ENCODE measurements at places on chromosomes 12 and 14. TPM values are rescaled to one million over a fixed set of nuclear protein-coding genes. Genes with fewer than 3 reads are reported as not detected.

PLBD1 gene
- total RNA-seq, result 85.4 TPM

RNF212B gene
- not detected for total RNA-seq

NKX2-1 gene
- not detected for total RNA-seq

ATG14 gene
- 12.2 TPM for total RNA-seq

RIPK3 gene
- total RNA-seq, result 22.4 TPM

IL26 gene
- not detected for total RNA-seq

ANG gene
- total RNA-seq, result 5.5 TPM

GPR65 gene
- total RNA-seq, result 1.3 TPM

- DNase-seq, result no peak
Observed at GRCh38 chr12:3246253-3246652, 169.1 kb downstream of the TSPAN9 start.

DNA sequence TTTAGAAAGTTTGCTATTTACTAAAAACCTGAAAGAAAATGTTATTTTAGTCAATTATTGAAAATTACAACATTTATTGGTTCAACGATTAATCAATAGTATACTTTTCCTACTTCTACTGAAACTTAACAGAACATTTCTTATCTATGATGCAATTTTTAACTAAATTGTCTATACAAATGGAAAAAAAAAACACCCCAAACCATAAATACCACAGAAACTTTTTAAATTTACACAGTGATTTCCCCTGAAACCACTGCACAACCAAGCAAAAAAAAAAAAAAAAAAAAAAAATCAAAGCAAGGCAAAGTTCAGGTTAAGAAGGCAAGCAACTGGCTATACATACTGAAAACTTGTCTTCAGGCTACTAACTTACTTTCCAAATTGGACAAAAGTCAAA, 71.9 kb upstream of the POC1B start:
- no peak for DNase-seq

DNA sequence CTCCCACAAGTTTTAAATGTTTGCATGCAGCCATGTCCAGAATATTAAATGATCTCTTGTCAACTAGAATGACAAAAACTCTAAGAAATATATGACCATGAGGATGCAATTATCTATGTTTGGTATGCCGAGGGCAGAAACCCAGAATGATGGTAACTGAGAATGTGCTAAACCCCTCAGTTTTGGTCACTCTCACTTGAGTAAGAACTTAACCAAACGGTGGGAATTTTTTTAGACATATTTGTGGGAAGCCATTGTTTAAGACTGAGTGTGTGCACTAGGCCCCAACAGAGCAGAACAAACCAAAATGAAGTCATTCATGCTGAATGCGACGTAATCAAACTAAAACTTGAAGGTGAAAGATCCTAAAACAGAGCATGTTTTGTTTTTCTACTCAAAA, 1927.9 kb upstream of the SEL1L start:
- DNase-seq, result no peak

- no peak for DNase-seq
Observed at GRCh38 chr12:39692258-39692853, 72.8 kb upstream of the ABCD2 start.

DNA sequence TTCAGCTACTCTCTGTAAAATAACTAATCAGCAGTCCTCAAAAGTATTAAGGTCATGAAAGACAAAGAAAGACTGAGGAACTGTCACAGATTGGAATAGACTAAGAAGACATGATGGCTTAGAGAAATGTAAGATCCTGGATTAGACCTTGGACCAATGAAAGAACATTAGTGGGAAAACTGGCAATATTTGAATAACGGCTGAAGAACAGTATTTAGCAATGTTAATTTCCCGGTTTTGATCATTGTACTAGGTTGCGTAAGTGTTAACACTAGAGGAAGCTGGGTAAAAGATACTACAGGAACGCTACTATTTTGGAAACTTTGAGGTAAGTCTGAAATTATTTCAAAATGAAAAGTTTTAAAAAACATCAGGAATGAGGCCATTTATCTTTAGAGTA, 98.8 kb upstream of the RESF1 start:
- no peak for DNase-seq

DNA sequence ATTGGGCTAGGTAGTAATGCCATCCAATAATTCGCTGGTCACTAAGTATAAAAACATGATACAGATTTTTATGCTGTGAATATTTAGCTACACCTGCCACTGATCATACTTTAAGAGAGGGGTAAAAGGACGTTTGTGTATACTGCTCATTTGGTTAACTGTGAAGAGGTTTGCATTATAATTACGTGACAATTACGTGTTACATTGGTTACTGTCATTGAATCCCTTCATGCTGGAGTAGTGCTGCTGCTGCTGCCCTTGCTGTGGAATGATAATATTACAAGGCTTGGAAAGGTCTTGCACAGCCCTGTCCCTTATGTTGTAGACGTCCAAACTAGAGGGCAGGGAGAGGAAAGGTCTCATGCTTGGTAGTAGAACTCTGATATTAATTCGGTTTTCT, 312.2 kb upstream of the ATP2B1 start:
- no peak for DNase-seq

- DNase-seq, result no peak
Observed at GRCh38 chr12:20376984-20377383, 8.6 kb downstream of the PDE3A start.

GRCh38 chr14:63922696-63923421, 70.1 kb downstream of the SYNE2 start:
- peak; percentile 45 for DNase-seq

DNA sequence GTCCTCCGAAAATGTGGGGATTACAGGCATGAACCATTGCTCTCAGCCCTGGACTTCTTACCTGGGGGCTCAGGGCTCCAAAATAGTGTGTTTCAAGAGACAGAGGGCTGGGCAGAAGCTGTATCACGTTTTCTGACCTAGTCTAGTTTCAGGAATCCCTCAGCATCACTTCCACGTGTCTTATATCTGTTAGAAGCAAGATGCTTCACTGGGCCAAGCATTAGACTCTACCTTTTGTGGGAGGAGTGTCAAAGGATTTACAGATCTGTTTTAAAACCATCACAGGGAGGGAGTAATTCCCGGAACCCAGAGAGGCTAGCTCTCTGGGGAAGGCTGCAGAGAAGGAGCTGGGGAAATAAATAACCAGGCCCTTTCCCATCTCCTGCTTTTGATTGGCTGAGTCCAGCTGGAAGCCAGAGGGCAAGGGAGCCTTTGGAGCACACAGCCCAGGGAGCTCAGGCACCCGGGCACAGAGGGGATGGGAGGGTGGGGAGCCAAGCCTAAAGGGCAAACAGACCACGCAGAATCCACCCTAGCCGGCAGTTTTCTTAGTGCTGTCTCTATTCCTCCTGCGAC, 33.3 kb upstream of the ALDH2 start:
- no peak for DNase-seq

DNA sequence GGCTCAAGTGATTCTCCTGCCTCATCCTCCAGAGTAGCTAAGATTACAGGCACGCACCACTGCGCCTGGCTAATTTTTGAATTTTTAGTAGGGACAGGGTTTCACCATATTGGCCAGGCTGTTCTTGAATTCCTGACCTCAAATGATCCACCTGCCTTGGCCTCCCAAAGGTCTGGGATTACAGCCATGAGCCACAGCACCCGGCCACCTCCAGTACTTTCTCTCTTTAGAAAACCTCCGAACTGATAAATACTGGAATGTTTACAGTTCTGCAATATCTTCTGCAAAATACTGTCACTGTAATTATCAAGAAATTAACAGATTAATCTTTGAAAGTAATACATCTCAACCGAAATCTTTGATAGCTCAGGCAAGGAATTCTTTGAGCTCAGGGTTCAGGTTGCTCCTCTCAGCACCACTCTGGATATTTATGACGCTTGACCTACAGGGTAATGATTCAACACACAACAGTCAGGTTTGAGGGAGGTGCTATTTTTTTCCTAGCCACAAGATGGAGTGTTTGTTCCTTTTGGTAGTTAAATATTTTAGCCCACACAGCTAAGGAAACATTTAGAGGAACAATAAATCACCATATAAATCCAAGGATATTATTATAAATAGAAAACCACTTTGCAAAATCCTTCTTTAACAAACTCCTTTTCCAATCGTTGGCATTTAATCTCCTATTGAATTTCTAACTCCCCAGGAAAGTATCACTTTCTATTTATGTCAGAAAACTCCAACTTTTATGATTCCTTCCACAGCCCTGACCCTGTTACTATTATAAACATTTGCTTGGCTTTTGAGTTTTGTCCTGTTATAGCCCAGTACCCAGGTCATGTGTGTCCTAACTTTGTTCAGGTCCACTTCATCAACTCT, 48.6 kb upstream of the GTF2A1 start:
- DNase-seq, result peak; percentile 52

DNA sequence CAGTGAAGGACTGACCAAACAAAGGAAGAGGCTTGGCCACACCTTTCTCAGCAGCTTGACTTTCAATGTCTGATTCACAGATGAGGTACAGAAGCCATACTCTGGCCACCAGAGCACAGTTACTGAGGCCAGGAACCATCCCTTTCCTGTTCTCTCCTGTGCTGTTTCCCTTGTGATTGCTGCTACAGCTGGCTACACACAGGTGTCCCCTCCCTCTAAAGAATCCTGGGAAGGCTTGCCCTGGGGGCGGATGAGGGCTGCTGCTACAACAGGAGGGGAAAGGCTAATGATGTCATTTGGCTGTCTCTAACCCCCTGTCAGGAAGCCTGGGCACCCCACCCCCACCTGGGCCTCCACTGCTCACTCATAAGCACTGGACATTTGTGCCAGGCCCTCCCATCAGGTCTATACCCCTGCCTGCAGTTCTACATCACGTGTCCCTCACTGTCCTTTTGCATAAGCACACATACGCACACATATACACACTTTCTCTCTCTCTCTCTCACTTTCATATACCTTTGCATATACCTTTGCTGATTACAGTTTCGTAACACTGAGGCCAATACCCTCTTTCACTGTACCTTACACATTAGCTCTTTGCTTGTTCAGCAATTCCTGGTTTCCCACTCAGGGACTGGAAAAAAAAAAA, 41.4 kb downstream of the PRPF40B start:
- DNase-seq, result no peak

DNA sequence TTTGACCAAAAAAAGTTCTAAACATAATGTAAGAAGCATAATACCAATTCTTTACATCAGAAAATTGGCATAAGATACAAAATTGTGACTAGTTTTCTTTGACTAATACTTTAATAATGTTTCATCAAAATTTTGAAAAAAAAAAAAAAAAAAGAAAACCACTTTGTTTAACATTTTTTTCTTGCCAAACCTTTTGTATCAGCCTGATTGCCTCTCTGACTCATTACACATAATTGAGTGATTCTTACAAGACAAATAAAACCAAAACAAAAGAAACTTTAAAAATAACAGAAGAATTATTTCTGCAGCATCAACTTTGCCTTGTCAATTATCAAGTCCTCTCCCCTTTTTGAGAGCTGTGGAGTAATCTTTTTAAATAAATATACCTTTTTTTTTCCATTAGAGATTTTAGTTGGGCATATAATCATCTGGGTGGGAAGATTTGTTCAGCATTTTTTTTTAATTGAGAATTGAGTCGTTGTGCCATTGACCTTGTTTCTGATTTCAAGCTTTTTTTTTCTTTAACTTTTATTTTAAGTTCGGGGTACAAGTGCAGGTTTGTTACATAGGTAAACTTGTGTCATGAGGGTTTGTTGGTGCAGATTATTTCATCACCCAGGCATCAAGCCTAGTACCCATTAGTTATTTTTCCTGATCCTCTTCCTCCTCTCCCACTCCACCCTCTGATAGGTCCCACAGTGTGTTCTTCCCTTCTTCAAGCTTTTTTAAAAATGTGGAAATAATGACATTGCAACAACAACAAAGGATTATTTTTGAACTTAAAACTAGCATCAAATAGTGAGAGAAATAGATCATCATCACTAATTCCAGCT, 45.8 kb upstream of the HMGA2 start:
- DNase-seq, result no peak

- DNase-seq, result no peak
Observed at GRCh38 chr14:64806862-64807495, 72.7 kb downstream of the SPTB start.

DNA sequence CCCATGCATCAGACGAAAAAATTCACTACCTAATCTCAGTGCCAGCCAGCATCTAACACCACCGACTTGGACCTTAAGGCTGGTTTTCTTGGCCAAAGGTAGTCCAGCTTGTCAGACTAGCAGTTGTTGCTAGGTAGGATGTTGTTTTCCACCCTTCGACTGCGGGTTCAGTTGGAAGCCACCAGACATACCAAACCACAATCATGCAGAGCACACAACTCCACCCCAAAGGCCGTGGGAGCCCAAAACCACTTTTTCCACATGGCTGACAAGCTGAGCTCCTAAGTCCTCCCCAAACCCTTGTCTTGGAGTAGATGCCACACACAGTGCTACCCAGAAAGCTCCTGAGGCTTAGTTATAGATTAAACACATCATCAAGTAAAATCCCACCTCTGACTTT, 46.8 kb downstream of the LRIG3 start:
- DNase-seq, result no peak

GRCh38 chr14:85417396-85417795, 112.5 kb upstream of the FLRT2 start:
- no peak for DNase-seq

DNA sequence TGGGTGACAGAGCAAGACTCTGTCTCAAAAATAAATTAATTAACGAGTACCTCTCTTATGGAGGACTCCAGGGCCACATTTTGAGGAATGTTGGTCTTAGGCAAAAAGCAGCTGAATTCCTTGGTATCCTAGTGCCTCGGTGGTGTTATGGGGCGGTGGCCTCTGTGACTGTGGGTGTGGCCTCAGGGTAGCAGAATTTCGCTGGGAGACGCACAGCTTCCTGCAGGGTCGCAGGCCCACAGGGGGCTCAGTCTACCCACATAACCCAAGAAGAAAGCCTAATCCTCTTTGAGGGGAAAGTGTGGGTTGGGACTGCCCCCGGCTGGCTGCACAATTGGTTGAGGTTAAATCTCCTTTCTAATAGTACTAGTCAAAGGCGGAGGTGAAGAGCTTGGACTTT, 11.2 kb upstream of the SERPINA4 start:
- DNase-seq, result no peak

- DNase-seq, result no peak
Observed at GRCh38 chr12:105261010-105261409, 25.0 kb upstream of the APPL2 start.

DNA sequence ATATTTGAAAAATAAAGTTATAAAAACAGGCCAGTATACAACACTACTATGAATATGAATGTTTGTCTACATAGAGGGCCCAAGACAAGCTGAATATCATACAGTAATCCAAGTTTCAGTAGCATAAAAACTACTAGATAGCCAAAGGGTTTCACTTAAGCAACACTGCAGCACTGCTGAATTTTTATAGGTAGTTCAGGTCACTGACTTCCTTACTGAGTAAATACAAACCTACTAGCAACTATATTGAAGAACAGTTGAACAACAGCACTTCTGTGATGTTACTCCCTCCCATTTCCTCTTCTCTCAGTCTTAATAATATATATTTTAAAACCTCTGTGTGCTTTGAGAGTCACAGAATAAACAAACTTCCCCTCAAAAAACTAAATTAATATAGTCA, 42.7 kb downstream of the GTF2A1 start:
- no peak for DNase-seq
